Central memory CD4-positive, alpha-beta T cell (primary cell): ENCODE measurements at places on chromosomes 4 and X.

DNA sequence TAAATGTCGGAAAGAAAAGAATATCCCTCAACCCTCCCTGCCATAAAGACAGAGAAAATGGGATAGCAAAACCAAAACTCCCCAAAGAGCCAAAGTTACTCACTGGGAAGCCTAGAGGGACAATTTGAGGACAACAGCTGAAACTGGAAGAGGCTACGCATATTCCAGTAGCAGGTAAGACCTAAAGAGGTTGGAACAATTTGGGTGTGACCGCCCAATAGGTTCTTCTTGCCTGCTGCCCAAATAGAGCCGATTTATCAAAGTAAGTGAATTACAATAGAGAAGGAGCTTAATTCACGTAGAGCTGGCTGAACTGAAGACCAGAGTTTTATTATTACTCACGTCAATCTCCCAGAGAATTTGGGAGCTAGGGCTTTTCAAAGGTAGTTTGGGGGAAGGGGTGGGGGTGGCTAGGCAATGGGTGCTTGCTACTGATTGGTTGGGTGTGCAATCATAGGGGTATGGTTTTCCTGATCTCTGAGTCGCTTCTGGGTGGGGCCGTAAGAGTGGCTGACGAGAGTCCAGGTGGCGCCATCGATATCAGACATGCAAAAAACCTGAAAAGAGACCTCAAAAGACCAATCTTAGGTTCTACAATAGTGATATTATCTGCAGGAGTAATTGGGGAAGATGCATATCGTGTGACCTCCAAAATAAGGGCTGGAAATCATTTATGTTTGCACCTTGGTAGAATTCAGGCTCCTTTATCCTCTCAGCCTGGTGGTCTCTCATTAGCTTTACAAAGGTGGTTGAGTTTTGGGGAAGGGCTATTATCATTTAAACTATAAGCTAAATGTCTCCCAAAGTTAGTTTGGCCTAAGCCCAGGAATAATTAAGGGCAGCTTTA, 39.0 kb upstream of the SLC7A3 start:
- no peak for DNase-seq

DNA sequence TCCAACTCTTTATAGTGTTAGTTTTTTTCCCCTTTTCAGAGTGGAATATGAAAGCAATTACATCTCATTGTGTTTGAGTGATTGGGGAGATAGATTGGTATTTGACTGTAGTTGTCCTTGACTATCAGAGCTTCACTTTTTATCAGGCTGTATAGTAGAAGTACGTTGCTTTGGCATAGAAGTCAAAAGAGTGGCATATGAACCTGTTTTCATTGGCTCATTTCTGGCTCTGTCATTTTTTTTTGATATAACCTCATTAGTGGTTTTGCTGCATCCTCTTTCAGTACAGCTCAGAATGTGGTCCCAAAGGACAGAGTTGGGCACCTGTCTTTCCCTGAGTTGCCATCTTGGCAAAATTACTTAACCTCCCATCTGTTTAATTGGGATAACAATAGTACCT, 1.4 kb downstream of the TMA16 start:
- DNase-seq: peak; percentile 12

DNA sequence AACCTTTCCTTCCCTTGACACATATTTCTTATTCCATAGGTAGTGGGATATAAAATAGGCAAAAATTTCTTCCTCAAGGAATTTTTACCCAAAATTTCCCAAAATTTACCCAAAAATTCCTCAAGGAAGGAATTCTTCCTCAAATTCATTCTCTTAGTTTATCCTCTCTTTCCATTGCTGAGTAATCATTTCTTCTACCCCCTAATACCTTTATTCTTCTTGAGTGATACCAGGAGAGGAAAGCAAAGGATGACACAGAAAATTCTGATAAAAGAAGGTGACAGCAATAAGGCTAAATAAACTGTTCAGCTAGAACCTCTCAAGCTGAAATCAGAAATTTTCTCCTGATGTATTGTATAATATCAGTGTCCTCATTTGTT, 191.4 kb upstream of the MAB21L2 start:
- DNase-seq: no peak

GRCh38 chr4:122540838-122541237, 80.0 kb downstream of the IL21 start:
- no peak for DNase-seq

DNA sequence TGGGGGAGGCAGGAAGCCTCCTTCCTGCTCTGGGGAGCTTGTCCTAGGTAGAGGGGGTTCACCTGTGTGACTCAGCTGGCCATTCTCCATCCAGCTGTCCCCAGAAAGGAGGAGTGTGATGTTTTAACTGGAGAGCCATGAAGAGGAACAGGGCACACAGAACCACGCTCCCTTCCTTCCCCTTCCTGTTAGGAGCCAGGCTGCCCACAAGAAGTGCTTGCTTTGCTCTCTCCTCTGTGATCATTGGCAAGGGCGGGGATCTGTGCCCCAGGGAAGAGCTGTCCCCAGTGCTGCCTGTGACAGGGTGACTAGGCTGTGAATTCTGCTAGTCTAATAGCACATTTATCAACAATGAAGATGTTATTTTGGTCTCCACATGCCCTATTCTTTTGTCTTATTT, 169.6 kb upstream of the GATB start:
- DNase-seq: no peak

- no peak for DNase-seq
These were observed 21.9 kb upstream of the RP2 start for GRCh38 chrX:46814966-46815365.

DNA sequence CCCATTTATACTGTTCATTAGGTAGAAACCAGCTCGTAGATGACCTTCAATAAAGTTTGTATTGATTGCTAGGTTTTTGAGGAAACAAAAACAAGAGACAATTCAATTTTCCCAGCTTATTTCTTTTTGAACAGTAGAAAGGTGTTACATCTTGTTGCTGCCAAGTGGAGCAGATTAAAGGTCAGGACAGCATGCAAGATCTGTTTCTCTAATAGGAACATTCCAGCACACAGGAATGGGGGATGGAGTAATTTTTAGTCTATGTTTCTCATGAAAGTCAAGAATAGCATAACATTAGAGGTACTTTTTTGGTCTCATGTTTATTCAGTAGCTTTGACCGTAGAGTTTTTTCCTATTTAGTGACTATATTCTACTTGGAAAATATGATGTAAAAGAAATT, 132.4 kb downstream of the IL1RAPL1 start:
- no peak for DNase-seq
